ENCODE measurements at places on chromosomes 13 and 19.

GRCh38 chr13:42788601-42789000 lies 7.2 kb downstream of the FAM216B start:
- no peak for DNase-seq

- DNase-seq, result no peak
These were observed 167.5 kb upstream of the UBL3 start for GRCh38 chr13:30017880-30018279.

DNA sequence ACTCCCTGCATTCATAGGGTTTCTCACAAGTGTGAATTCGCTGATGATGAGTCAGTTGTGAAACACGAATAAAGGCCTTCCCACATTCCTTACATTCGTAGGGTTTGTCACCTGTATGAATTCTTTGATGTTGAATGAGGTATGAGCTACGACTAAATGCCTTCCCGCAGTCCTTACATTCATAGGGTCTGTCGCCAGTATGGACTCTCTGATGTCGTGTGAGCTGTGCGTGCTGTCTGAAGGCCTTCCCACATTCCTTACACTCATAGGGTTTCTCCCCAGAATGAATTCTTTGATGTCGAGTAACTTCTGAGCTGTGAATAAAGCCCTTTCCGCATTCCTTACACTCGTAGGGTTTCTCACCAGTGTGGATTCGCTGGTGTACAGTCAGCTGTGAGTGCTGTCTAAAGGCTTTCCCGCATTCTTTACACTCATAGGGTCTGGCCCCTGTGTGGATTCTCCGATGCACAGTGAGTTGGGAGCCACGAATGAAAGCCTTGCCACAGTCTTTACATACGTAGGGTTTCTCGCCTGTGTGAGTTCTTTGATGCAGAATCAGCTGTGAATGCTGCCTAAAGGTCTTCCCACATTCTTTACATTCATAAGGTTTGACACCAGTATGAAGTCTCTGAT lies 30.5 kb upstream of the COX7A1 start:
- DNase-seq, result no peak

DNA sequence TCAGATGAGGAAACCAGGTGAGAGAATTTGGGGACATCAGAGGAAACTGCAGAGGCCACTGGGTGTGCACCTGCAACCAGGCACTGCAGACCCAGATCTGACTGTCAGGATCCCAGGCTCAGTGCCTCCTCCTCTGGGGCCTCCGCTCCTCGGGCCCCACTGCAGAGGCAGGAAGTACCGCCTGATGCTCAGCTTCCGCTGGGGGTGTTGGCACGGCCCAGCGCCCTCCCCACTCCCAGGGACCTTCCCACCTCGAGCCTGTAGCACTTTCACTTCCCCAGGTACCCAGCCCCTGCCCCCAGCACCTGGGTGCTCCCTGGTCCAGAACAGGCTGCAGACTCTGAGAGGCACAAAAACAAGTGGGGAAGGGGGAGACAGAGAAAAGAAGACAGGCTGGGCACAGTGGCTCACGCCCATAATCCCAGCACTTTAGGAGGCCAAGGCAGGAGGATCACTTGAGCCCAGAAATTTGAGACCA lies 1.4 kb upstream of the CD37 start:
- no peak for DNase-seq

- DNase-seq, result no peak
These were observed 1437.9 kb downstream of the EFNB2 start for GRCh38 chr13:105097521-105097920.

- DNase-seq, result no peak
These were observed 4.1 kb downstream of the TLE2 start for GRCh38 chr19:3024870-3025548.

All from ovary (tissue), 10 donors.